ENCODE measurements at places on chromosomes 6 and 20.

DNA sequence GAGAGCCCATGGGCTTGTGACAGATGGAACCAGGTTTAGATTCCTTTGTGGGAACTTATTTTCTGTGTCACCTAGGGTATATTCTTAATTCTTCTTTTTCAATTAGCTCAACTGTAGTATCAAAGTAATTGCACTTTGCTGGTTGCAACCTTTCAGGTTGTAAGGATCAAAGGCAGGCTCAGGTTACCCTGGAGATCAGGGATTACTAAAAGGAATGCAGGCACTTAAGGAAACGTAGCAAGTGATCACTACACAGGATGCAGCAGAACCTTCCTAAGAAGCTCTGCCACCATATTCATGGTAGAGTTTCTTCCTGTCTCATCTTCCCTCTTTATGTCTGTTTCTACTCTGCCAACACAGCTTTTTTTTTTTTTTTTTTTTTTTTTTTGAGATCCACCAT is 133.2 kb upstream of the JAG1 start:
- DNase-seq = no peak

DNA sequence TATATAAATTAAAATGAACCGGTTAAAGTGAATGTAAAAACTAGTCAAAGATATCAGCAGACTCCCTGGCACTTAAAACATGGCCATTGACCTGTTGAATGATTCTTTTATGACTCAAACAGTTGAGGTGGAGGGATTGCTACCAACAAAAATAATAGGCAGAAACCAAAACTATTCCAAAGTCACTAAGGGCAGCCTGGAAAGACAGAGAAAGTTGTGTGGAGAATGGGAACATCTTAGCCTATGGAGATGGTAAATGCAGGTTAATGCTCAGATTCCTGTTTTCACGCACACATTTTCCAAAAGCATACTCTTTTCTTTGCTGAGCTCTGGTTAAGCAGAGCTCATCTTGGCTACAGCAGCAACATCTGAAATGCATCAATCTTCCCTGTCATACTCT is 553.5 kb downstream of the HACE1 start:
- DNase-seq = no peak

GRCh38 chr20:8654486-8654885 is 414.4 kb upstream of the PLCB4 start:
- no peak for DNase-seq

GRCh38 chr6:52337633-52338290 is 24.2 kb upstream of the PAQR8 start:
- no peak for DNase-seq

DNA sequence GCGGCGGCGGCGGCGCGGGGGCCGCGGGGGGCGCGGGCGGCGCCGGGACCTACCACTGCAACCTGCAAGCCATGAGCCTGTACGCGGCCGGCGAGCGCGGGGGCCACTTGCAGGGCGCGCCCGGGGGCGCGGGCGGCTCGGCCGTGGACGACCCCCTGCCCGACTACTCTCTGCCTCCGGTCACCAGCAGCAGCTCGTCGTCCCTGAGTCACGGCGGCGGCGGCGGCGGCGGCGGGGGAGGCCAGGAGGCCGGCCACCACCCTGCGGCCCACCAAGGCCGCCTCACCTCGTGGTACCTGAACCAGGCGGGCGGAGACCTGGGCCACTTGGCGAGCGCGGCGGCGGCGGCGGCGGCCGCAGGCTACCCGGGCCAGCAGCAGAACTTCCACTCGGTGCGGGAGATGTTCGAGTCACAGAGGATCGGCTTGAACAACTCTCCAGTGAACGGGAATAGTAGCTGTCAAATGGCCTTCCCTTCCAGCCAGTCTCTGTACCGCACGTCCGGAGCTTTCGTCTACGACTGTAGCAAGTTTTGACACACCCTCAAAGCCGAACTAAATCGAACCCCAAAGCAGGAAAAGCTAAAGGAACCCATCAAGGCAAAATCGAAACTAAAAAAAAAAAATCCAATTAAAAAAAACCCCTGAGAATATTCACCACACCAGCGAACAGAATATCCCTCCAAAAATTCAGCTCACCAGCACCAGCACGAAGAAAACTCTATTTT is 2.0 kb downstream of the FOXC1 start:
- DNase-seq = no peak

GRCh38 chr6:39189915-39190544 is 39.2 kb downstream of the KCNK5 start:
- DNase-seq = peak; percentile 14

DNA sequence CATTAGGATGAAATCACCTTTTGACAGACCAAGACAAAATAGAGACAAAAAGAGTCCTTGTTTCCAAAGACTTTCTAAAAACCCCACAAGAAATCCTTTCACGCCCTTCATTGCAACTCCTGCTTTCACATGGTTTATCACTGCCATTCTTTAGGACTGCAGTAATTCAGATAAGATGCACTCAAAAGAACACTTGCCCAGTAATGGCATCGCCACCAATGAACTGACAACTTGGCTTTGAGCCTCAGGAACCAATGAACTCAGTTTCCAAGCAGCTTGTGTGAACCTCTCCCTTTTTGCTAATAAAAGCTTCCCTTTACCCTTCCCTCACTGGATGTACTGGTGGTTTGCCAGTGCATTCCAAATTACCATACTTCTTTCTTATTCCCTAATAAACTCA is 21.8 kb downstream of the OSTM1 start:
- DNase-seq = no peak

DNA sequence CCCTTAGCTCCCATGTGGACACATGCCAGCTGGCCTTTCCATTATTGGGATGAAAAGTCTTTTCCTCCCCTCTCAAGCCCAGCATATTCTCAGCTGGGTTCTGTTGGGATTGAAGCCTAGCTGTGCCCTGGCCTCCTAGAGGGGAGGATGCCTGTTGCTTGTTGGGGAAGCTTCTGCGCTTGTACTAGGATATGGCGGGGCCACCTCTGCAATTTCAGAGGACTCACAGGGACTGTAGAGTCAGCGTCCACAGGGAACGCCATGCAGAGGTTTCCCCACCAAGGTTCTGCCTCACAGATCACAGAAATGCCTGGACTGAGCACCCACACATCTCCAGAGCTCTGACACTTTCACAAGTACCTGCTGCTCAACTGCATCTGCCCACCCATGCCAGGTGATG is 288.7 kb upstream of the FOXQ1 start:
- DNase-seq = no peak

GRCh38 chr6:20811109-20811761 is 277.0 kb downstream of the CDKAL1 start:
- DNase-seq = no peak

GRCh38 chr20:31674895-31675827 is 37.4 kb downstream of the COX4I2 start:
- DNase-seq = peak; percentile 96

GRCh38 chr20:62272200-62272599 is 30.6 kb upstream of the ADRM1 start:
- DNase-seq = no peak

DNA sequence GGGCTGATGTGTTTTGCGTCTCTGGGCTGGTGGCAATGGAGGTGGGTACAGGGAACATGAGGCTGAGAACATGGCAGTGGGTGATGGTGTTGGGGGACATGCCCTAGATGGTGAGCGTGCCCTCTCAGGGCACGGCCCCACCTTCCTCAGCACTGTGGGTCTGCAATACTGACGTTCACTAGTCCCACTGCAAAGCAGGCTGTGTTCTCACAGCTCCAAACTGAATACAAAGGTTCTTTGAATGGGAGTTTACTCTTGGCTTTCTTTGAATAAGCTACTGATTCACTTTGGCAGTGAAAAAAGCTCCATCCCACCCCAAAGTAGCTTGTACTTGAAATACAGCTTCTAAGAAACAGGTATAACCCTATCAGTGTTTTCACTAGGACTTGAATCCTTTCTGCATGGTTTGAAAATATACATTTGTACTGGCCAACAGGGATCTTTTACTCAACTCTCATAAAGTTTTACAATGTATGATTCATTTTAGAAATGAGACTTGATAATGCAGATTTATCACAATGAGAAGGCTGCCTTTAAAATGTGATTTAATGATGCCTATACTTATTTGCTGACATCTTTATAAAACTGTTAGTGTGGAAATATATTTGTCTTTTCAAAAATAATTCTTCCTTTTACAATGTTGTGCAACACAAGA is 400.7 kb downstream of the ZFAND3 start:
- no peak for DNase-seq

- DNase-seq = peak; percentile 70
Observed at GRCh38 chr6:54206510-54206909, 95.3 kb downstream of the MLIP start.

- DNase-seq = peak; percentile 66
Observed at GRCh38 chr20:51532577-51533191, 9.8 kb downstream of the NFATC2 start.

- no peak for DNase-seq
Observed at GRCh38 chr6:2579804-2580570, 170.7 kb downstream of the MYLK4 start.

Measured in MV-4-11 (cell line).